ENCODE measurements at places on chromosomes 3 and 15. TPM values are rescaled to one million over a fixed set of nuclear protein-coding genes. Genes with fewer than 3 reads are reported as not detected.

STARD5 gene
- 5.8 TPM for total RNA-seq

VWA5B2 gene
- total RNA-seq = 0.50 TPM

RHCG gene
- not detected for total RNA-seq

CPB1 gene
- total RNA-seq = not detected

CILP gene
- total RNA-seq = not detected

GRCh38 chr3:184160456-184160855 lies 5.3 kb downstream of the DVL3 start:
- no peak for DNase-seq

DNA sequence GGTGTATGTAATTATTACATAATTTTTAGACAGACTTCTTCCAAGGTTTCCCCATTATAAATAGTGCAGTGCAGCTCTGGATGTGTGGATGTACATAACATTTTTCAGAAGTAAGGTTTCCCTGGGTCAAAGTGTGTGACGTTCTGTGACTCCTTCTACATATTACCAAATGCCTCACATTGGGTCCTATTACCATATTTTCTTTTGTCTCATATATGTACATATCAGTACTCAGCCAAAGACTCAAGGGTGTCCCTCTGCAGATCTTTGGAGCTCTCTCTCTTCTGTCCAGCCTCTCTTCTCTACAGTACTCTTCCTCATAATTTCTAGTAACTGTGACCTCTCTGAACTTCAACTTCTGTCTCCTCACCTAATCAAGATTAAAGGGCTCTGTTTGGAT lies 31.3 kb upstream of the PEX5L start:
- no peak for DNase-seq

- DNase-seq = no peak
Observed at GRCh38 chr3:3443482-3443881, 264.0 kb upstream of the CRBN start.

GRCh38 chr3:124792341-124793040 lies 62.2 kb downstream of the UMPS start:
- DNase-seq = no peak

- DNase-seq = no peak
Observed at GRCh38 chr3:195882002-195882441, 26.3 kb downstream of the TNK2 start.

DNA sequence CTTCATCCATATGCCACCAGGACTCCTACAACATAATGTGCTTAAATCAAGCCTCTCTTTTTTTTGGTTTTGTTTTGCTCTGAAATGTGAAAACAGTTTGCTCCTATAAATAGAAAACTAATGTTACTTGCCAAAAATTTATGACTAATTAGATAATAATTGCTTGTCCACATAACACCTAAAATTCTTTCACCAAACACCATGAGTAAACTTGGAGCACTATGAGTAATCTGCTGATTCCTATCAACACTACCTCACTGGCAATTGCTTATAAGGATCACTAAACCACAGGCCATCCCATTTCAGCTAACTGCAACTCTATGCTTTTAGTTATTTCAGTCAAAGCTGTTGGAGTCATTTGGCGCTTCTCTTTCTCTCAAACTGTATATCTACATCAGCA lies 252.7 kb downstream of the EPHA3 start:
- DNase-seq = no peak

DNA sequence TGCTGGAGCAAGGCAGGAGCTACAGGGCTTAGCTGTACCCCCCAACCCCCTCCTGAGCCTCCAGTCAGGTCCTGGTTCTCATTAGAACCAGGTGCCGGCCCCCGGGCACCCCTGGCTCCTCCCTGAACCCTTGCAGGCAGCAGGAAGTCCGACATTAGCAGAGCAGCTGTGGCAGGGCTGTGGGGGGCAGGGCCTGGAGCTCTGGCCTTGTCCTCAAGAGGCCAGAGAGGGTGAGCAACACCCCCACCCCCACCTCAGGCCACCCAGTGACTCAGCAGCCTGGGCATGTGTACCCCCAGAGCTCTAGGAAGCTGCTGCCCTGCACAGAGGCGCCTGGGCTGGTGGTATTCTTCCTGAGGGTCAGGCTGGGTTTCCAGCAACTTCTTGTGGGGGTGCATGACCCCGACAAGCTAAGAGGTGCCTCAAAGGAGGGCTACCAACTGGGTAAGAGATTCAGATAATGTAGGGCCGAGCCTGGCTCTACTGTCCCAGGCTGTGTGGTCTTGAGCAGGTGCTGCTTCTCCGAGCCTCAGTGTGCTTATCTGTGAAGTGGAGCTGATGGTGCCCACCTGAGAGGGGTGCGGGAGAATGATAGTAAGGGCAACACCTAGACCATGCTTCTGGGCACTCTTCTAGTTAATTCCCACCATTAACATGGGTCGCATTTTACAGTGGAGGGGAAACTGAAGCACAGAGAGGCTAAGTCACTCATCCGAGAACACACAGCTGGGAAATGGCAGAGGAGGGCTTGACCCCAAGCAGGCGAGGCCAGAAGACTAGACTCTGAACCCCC lies 16.0 kb downstream of the H1-8 start:
- DNase-seq = no peak

DNA sequence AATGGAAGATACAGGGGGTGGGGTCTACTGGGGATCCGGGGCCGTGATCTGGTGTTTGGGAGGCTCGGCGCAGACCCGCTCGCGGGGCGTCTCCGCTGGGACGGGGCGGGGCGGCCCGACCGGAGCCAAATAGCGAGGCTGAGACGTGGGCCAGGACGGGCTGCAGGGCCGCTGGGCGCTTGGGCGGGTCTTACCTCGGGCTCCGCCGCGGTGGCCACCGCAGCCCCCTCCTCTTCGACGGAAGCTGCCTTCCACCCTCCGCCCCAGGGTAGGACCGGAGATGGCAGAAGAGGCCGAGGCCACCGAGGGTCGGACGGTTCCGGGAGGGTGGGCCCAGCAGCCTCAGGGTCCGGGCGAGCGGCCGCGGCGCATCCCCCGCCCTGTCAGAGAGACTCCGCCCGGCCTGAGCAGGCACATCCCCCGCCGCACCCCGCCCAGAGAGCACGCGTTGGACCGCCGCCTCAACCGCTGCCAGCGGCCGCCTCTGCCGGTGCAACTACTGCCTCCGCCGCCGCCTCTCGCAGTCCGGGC lies 399 bp downstream of the MYO9A start:
- DNase-seq = peak; percentile 87

- no peak for DNase-seq
Observed at GRCh38 chr15:35098737-35099136, 13.6 kb upstream of the NANOGP8 start.

DNA sequence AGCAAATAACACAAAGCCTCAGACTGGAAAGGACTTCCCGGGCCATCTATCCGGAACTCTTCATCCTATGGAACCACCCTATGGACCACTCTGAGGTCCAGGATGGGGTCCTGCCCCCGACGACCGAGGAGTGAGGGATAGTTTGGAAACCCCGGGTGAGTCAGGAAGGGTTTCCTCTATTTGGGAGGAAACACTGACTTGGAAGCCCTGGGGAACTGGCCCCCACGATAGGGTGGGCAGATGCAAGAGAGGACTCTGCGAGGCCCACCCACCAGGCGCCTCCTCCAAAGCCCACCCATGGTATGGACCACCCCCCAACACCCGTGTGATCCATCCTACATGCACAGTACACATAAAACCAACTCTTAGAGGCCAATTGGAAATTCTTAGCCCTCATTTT lies 69.4 kb downstream of the CPN2 start:
- no peak for DNase-seq
